ENCODE measurements at places on chromosomes 2 and 18.

DNA sequence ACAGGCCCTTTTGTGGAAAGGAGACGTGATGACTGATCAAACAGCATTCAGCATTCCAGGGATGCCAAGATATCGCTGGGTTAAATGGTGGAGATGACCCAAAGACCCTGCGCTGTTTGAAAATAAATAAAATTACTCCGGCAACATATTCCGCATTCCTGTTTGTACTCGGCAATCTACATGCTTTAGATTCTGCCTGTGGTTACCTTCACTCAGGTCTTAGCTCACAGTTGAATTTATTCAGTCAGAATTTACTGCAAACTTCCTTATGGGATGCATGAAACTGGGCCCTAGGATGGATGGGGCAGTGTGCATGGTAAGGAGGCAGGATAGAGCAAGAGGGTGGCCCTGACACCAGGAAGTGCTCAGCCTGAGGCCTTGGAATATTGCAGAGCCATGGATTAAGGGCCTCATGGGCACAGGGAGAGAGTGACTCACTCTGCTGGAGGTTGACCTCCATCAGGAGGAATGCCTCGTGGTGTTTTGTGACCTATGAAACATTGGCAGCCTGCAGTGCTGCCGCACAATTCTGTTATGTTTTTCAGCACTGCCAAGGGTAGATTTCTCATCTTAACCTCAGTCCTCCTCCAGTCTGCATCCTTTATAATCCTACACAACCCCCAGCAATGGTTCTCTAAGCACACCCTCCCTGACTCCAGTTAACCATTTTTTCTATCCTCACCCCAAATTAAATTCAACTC is 321.4 kb downstream of the IRS1 start:
- DNase-seq, result no peak

- DNase-seq, result no peak
Measured at GRCh38 chr2:232386490-232386739, 7.9 kb downstream of the ALPP start.

- DNase-seq, result no peak
Measured at GRCh38 chr2:209451209-209451834, 27.5 kb downstream of the MAP2 start.

- DNase-seq, result no peak
Measured at GRCh38 chr18:66497351-66497750, 106.5 kb downstream of the CDH19 start.

GRCh38 chr18:9334973-9335696 is 562 bp downstream of the TWSG1 start:
- peak; percentile 27 for DNase-seq
